Activated T-cell treated with anti-CD3 and anti-CD28 coated beads for 24 hours (primary cell): ENCODE measurements at places on chromosomes 5 and 9.

GRCh38 chr9:24502206-24502937 is 43.3 kb downstream of the IZUMO3 start:
- no peak for DNase-seq

- DNase-seq, result no peak
These were observed 322.5 kb downstream of the NFIB start for GRCh38 chr9:13991395-13991794.

- DNase-seq, result no peak
These were observed 66.9 kb downstream of the ENTREP1 start for GRCh38 chr9:69391946-69392345.

- DNase-seq, result no peak
These were observed 2.1 kb upstream of the NIPBL start for GRCh38 chr5:36874465-36874864.

GRCh38 chr5:4442221-4442620 is 697.9 kb upstream of the ADAMTS16 start:
- DNase-seq, result no peak

DNA sequence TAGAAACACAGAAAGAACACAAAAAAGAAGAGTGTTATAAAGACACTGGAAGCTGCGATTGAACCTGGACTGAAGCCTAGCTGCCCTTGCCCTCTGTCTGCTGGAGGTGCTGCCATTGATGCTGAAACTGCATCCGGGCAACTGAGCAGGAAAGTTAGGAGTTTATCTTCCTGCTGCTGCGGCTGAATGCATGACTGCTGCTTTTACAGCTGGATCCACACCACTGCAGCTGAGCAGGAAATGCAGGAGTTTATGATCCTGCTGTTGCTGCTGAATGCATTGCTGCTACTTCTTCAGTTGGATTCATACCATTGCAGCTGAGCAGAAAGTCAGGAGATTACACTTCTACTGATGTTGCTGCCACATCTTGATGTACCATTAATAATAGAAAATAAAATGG is 21.8 kb upstream of the JAKMIP2 start:
- no peak for DNase-seq

DNA sequence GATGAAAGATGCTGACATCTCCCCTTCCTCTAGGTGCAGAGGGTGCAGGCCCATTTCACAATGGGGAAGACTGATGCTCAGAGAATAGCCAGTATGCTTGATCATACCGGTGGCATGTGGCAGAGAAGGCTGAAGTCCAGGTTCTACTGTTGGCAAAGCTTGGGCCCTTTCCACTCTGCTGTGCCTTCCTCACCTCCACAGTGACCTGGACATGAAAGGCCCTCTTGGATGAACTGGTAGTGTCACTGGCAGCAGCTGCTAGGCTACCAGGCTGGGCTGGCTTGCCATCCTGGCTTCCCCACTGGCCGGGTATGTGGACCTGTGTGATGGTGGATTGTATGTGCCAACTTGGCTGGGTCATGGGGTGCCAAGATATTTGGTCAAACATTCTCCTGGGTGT is 92.0 kb downstream of the GADD45G start:
- DNase-seq, result no peak

GRCh38 chr5:53601570-53601969 is 41.1 kb downstream of the NDUFS4 start:
- DNase-seq, result no peak

- DNase-seq, result peak; percentile 65
These were observed 7.0 kb downstream of the NOTCH1 start for GRCh38 chr9:136538599-136539426.

- DNase-seq, result no peak
These were observed 29.7 kb upstream of the FAM169A start for GRCh38 chr5:74895906-74896305.

DNA sequence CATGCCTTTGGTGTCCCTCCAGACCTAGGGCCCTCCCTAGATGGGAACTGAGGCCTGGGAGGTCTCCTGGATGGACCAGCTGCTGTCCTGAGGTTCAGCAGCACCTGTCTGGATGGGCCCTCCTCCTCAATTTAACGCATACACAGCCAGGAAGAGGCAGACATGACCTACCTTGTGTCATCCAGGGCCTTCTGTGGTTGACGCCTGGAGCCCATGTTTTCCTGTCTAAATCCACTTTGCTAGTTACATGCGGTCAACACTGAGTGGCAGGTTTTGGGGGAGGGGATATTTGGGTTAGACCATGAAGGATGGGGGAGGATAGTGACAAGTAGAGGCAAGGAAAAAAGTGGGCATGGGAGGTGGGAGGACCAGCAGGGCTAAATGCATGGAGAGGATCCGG is 3.1 kb upstream of the STC2 start:
- DNase-seq, result no peak

DNA sequence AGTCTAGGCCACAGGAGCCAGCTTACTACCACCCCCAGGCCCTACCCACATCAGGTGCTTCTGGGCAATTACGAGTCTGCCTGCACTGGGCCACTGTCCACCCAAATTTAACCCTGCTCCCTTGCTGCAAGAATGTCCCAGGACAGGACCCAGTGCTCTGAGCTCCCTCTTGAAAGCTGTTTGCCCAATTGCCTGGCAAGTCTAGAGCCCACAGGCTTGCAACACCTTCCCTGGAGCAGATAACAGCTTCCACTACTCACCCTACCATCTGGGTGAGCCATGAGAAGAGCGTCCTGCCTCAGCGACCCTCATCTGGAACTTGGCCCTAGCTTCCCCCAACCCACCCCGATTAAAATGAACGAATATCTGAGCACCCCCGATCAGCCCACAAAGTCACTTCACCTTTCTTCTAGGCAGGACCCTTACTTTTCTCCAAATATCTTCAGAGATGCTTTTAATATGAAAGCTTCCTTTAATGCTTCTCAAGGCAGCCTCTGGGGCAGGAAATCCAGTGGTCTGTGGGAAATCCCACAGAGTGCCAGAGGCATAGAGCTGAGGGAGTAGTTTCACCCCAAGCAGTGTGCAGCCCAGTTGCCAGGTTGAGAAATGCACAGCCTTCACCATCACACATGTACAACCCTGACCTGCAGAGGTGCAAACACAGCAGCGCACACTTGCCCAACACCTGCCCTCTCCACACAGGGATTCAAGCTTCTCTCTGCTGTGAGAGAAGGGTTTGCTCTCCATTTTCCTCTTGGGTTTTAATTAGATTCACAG is 10.6 kb downstream of the ACSL6 start:
- no peak for DNase-seq

DNA sequence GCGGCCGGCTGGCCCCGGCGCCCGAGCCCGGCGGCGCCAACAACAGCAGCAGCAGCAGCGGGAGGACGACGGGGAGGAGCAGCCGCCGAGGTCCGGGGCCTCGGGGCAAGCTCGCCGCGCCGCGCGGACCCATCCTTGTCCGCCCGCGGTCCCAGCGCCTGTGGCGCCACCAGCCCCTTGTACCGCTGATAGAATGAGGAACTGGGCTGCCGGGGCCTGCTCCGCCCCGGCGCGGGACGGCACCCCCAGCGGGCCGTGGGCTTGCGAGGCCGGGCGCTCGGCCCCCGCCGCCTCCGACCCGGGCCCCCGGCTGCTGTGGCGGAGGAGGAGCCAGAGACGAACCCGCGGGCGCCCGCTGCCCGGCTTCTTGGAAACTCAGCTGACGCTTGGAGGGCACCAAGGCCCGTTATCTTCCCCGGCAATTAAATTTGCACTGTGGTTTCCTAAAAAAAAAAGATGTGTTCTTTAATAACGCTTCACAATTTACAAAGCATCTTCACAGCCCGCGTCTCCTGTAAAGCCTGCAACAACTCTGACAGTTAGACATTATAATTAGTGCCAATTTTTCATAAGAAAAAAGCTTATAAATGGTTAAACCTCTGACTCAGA is at the start of gene ARSB:
ARSB (minus strand) TSS at position 195 of the 609 bp plus-strand sequence; CDS start at position 133, 62 bp downstream.
- DNase-seq, result peak; percentile 44

DNA sequence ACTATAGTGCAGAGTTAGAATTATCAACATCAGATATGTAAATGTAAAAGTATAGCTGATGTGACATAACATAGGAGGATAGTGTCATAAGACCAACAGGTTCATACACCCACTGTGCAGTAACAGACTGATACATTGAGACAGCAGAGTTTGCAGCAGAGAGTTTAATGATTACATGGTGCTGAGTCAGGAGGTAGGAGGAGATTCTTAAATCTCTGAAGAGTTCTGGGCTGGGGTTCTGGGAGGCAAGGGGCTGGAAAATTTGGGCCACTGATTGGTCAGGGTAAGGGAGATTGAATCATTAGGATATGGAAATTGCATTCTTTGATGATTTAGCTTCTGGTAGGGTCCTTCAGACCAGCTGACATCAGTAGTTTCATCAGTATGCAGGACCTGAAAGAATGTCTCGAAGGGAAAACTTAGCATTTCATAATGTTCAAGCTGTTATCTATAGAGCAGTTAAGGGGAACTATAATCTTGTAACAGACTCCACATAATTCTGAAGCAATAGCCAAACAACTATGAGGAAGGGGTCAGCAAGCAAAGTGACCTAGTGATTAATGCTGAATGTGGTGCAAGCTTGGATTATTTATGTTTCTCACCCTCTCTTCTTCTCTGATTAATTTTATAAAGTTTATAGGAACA is 35.6 kb downstream of the CCL28 start:
- DNase-seq, result no peak

DNA sequence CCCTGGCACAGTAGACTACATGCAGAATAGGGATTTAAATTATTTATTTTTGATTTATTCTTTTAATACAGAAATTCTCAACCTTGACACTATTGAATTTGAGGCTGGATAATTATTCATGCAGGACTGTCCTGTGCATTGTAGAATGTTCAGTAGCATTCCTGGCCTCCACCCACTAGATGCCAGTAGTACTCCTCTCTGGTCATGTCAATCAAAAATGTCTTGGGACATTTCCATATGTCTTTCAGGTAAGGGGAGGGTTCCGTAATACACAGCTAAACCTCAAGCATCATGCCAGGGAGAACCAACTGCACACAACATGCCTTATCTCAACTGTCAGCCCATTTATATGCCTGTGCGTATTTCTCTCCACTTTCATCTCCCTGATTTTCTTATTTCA is 231.8 kb downstream of the BRINP1 start:
- DNase-seq, result no peak

- DNase-seq, result no peak
These were observed 25.1 kb downstream of the TRIO start for GRCh38 chr5:14168144-14168792.

GRCh38 chr5:6517510-6517909 is 68.9 kb downstream of the UBE2QL1 start:
- no peak for DNase-seq

GRCh38 chr9:129209109-129209508 is 31.0 kb upstream of the IER5L start:
- no peak for DNase-seq

- no peak for DNase-seq
These were observed 511.5 kb upstream of the CYLC2 start for GRCh38 chr9:102483651-102484050.

DNA sequence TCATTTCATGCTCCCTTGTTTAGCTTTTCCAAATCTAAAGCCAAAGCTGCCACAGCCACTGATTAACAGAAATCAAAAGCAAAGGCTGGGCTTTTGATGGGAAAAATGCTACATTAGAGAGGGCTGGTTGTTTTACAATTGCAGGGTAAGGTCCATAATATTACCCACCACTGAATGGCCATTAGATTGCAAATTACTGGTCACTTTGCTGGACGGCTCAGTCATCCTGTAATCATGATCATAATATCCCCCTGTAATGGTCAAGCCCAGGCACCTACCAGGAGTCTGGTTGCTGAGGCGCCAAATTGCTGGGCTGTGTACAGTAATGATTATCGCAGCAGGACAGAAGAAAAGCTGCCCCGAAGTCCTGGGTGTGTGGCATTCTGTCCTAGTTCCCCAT is 286.5 kb downstream of the ZSWIM6 start:
- no peak for DNase-seq
